Stomach (tissue), 19 donors: ENCODE measurements at places on chromosomes 6 and 20.
A peak's percentile ranks its signal among the peaks of the same experiment; 100 is the strongest.

DNA sequence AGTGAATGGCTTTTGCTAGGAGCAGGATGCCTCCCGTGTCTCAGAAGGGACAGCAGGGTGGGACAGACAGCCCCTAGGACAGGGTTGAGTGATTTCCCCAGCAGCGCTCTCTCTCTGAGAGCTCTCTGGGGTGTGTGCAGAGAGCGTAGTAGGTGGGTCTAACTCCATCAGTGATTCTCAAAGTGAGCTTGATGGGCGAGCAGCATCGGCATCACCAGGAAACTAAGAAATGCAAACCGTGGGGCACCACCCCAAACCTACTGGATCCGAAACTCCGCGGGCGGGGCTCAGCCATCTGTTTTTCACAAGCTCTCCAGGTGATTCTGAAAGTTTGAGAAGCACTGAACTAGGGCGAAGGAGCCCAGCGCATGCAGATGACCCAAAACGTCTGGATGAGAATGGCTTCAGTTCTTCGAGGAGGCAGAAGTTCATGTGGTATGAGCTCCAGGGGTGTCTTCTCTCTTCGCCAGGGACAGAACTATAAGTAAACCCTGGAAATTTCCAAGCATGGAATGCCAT is 119.6 kb upstream of the RNF24 start:
- H3K27me3 ChIP-seq, result no peaks in the 10 kb centered on the region
- DNase-seq, result no peak
- H3K4me1 ChIP-seq, result no peaks in the 10 kb centered on the region
- H3K4me3 ChIP-seq, result no peak overlapping the region
- H3K36me3 ChIP-seq, result no peaks in the 10 kb centered on the region

GRCh38 chr6:112770308-112770707 is 423.2 kb downstream of the RFPL4B start:
- H3K36me3 ChIP-seq, result no peaks in the 10 kb centered on the region
- no peaks in the 10 kb centered on the region for H3K27me3 ChIP-seq
- H3K27ac ChIP-seq, result no peak overlapping the region
- H3K4me1 ChIP-seq, result no peaks in the 10 kb centered on the region
- H3K4me3 ChIP-seq, result no peak overlapping the region

GRCh38 chr20:24970030-24970553 is 21.0 kb downstream of the CST7 start:
- H3K27ac ChIP-seq, result no peak overlapping the region
- DNase-seq, result no peak
- H3K4me3 ChIP-seq, result no peak overlapping the region
- no peaks in the 10 kb centered on the region for H3K4me1 ChIP-seq

DNA sequence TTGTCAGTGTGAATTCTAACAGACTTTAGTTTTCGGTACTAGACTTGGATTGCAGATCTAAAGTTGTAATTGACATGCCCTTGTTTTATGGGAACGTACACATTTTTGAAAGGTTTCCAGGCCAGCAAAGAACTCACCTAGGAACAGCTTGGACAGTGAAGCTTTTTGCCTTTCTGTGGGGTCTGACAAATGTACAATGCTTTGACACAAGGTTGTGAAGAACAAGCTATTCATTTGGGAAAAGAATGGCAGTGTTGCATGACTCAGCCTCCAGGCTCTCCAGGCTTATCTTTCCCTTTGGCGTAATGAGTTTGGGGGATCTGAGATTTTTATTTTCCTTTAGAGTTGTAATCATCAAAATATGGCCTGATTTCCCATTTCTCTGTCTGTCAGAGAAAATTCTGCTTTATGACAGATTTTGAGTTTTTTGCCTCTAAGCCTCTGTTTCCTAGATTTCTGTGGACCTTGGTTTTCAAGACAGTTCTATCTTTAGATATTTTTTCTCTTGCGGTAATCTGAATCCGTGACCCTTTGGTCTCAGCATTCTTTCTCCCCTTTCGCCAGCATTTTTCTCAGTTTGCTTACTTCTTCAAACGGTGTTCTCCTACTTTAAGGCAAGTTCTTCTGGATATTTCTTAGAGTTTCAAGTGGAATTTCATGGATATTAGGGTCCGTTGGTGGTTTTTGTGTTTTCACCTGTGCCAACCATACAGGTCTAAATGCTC is 221.0 kb downstream of the ADGB start:
- H3K27me3 ChIP-seq, result no peaks in the 10 kb centered on the region
- DNase-seq, result no peak
- H3K4me1 ChIP-seq, result no peaks in the 10 kb centered on the region
- no peak overlapping the region for H3K4me3 ChIP-seq
- no peak overlapping the region for H3K27ac ChIP-seq

GRCh38 chr6:14664621-14665315 is 547.2 kb downstream of the CD83 start:
- H3K4me1 ChIP-seq, result peaks cover 14% of the 10 kb centered on the region
- no peaks in the 10 kb centered on the region for H3K36me3 ChIP-seq
- no peak overlapping the region for H3K27ac ChIP-seq
- no peak for DNase-seq
- no peaks in the 10 kb centered on the region for H3K27me3 ChIP-seq

GRCh38 chr6:150485161-150485958 is 114.3 kb upstream of the PLEKHG1 start:
- H3K27me3 ChIP-seq, result no peaks in the 10 kb centered on the region
- H3K4me1 ChIP-seq, result no peaks in the 10 kb centered on the region
- H3K4me3 ChIP-seq, result no peak overlapping the region
- H3K36me3 ChIP-seq, result no peaks in the 10 kb centered on the region

DNA sequence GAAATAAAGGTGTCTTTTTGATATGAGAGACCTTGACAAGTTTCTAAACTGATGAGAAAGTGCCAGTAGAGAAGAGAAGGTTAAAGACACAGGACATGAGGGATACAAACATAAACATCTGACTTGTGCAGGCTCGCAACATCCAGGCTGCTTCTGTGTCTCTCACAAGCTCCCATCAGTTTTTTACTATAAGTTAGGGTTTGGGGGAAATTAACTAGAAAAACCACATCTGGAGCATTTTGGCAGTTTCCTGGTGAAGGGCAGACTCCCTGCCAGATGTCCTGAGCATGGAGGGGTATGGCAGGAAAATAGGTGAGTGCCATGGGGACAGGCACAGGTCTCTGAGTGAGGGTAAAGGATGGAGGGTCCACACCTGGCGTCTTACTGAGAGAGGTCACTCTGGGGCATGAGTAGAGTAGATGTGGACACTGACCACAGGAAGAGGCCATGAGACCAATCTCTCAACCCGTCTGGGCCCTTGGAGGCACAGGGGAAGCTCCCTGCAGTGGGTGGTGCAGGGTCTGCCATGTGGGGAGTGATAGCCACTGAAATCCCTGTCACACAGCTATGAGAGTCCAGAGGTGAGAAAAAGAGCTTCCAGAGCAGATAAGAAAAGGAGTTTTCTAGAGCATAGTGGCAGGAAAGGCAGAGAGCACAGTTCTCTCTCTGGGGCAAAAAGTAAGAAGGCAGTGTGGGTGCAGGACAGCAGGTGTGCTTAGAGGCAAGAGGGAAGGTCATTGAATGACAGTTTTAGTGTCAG is 193.3 kb upstream of the SYNDIG1 start:
- H3K4me1 ChIP-seq, result no peaks in the 10 kb centered on the region
- H3K4me3 ChIP-seq, result no peak overlapping the region
- no peak overlapping the region for H3K27ac ChIP-seq
- no peaks in the 10 kb centered on the region for H3K27me3 ChIP-seq
- H3K36me3 ChIP-seq, result no peaks in the 10 kb centered on the region
- no peak for DNase-seq

GRCh38 chr6:3306848-3307247 is 48.1 kb downstream of the PSMG4 start:
- no peaks in the 10 kb centered on the region for H3K27me3 ChIP-seq
- no peak for DNase-seq
- H3K4me3 ChIP-seq, result no peak overlapping the region
- peaks cover 11% of the 10 kb centered on the region for H3K36me3 ChIP-seq
- no peaks in the 10 kb centered on the region for H3K4me1 ChIP-seq

- H3K27me3 ChIP-seq, result no peaks in the 10 kb centered on the region
- peaks cover under 1% of the 10 kb centered on the region for H3K4me1 ChIP-seq
- H3K36me3 ChIP-seq, result no peaks in the 10 kb centered on the region
- H3K27ac ChIP-seq, result no peak overlapping the region
- no peak overlapping the region for H3K4me3 ChIP-seq
These were observed 5.8 kb upstream of the PACSIN1 start for GRCh38 chr6:34459899-34460593.

GRCh38 chr6:47413752-47414422 is 63.7 kb upstream of the CD2AP start:
- H3K27ac ChIP-seq, result no peak overlapping the region
- H3K27me3 ChIP-seq, result no peaks in the 10 kb centered on the region
- peak overlapping the region; percentile 45 for H3K4me3 ChIP-seq
- DNase-seq, result peak; percentile 90
- no peaks in the 10 kb centered on the region for H3K36me3 ChIP-seq

DNA sequence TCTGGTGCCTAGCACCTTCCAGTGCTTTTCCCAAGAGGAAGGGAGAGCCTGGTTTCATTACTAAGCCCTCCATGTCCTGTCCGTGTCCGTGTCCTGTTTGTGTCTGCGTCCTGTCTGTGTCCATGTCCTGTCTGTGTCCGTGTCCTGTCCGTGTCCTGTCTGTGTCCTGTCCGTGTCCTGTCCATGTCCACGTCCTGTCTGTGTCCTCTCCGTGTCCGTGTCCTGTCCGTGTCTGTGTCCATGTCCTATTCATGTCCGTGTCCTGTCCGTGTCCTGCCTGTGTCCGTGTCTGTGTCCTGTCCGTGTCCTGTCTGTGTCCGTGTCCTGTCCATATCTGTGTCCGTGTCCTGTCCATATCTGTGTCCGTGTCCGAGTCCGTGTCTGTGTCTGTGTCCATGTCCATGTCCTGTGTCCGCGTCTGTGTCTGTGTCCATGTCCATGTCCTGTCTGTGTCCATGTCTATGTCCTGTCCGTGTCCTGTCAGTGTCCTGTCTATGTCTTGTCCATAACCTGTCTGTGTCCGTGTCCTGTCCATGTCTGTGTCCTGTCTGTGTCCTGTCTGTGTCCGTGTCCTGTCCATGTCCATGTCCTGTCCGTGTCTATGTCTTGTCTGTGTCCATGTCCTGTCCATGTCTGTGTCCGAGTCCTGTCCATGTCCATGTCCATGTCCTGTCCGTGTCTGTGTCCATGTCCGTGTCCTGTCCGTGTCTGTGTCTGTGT is 54.4 kb upstream of the BHLHE23 start:
- H3K27ac ChIP-seq, result no peak overlapping the region
- H3K36me3 ChIP-seq, result no peaks in the 10 kb centered on the region
- no peak for DNase-seq
- H3K4me1 ChIP-seq, result peaks cover 6% of the 10 kb centered on the region
- no peak overlapping the region for H3K4me3 ChIP-seq

- no peak overlapping the region for H3K4me3 ChIP-seq
- no peak for DNase-seq
- no peaks in the 10 kb centered on the region for H3K36me3 ChIP-seq
- H3K27ac ChIP-seq, result no peak overlapping the region
- no peaks in the 10 kb centered on the region for H3K27me3 ChIP-seq
These were observed 85.8 kb downstream of the LYRM4 start for GRCh38 chr6:5174756-5175549.

DNA sequence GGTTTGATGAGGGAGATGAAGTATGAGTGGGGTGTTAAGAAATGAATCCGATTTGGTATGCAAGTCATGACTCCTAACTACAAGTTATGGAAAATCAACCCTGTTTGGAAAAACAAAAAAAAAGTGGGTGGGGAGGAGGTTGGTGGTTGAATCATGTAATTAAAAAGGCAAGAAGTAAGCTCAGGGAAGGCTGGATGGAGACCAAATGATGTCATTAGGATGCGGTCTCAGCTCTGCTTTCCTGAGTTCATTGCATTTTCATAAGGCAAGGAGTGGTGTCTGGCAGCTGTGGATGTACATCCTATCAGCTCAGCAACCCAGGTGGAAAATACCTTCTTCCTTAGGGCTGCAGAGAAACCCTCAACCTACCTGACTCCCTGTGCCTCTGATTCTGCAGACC is 60.4 kb upstream of the AKAP12 start:
- no peak overlapping the region for H3K4me3 ChIP-seq
- DNase-seq, result no peak
- no peak overlapping the region for H3K27ac ChIP-seq
- H3K27me3 ChIP-seq, result no peaks in the 10 kb centered on the region
- no peaks in the 10 kb centered on the region for H3K36me3 ChIP-seq
